SHP77 treated with DMSO at 0.1 percent for 48 hours (cell line): ENCODE measurements at places on chromosomes 7 and 10.

GRCh38 chr7:30162622-30163124, 27.9 kb downstream of the MTURN start:
- no peak for DNase-seq

DNA sequence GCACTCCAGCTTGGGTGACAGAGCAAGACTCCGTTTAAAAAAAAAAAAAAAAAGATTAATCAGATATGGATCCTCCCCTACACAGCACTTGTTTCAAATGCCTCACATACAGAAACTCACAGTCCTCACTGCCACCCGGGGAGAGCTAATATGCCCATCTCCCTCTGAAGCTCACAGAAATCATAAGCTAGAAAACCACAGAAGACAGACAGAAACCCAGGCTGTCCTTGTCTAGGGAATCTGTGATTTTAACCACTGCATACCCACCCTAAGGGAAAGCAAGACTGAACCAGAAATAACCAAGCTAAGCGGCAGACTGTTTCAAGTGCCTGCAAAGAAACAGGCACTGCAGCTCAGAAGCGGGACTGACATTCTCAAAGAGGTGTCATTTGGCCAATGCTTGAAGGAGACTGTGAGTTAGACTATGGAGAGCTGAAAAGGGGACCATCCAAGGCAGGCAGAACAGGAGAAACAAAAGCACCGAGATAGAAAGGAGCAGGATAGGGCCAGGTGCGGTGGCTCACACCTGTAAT, 37.6 kb downstream of the SLC37A3 start:
- DNase-seq, result no peak

GRCh38 chr7:152588350-152588749, 87.6 kb downstream of the XRCC2 start:
- DNase-seq, result no peak

GRCh38 chr10:62779487-62780248, 24.9 kb upstream of the ADO start:
- no peak for DNase-seq

GRCh38 chr10:15726042-15726441, 6.3 kb upstream of the ITGA8 start:
- no peak for DNase-seq

- no peak for DNase-seq
These were observed 330.4 kb upstream of the SEMA3A start for GRCh38 chr7:84524714-84525694.

DNA sequence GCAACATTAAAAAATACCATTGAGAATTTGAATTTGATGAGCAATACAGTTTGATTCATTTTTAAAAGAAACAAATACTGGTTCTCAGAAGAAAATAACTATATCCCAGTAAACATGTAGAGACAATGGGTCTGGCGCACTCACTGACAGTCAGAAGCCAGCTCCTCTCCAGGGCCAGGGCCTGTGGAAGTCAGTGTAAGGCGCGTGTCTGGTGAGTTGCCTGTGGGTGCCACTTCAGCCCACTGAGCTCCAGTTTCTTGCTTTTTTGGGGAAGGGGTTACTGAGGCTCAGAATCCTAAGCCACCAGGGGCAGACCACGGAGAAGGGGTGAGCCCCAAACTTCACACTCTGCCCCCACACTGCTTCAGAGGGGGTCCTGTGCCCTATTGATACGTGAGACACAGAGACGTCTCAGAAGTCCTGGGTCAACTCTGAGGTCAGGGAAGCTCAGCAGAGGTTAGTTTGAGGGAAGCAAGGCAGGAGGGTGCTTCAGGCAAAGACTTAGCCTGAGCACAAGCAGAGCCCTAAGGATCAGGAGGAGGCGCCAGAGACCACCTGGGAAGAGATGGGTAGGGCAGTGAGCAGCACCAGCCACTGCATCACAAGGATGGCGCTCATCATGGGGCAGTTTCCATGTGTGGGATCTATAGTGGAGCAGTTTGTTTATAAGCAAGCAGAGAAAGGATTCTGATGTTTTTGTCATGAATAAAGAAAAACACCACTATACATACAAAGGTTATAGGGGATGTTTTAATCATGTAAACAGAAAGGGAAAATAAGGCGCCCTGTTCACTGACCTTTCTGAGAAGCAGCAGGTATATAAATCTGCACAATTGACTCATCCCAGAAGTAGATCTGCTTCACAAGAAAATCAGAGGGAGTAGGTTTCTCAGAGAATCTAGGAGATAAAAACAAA, 95.7 kb downstream of the PKD1L1 start:
- DNase-seq, result no peak

- DNase-seq, result no peak
These were observed 7.9 kb upstream of the RAPGEF5 start for GRCh38 chr7:22364900-22365299.

DNA sequence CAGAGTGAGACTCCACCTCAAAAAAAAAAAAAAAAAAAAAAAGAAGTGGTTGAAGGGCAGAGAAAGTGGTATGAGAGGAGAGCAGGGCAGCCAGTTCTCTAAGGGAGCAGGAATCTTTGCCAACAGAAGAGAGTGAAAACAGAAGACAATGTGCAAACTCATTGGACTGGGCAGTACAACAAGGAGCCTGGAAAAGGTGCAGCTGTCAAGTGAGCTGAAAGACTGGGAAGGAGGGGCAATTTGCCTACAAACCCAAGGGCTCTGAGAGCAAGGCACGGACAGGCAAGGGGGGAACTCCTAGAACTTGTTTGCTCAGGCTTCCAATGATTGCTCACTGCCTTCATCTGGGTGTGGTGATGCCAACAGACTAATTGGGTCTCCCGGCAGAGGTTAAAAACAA, 9.5 kb downstream of the ACTR1A start:
- no peak for DNase-seq

DNA sequence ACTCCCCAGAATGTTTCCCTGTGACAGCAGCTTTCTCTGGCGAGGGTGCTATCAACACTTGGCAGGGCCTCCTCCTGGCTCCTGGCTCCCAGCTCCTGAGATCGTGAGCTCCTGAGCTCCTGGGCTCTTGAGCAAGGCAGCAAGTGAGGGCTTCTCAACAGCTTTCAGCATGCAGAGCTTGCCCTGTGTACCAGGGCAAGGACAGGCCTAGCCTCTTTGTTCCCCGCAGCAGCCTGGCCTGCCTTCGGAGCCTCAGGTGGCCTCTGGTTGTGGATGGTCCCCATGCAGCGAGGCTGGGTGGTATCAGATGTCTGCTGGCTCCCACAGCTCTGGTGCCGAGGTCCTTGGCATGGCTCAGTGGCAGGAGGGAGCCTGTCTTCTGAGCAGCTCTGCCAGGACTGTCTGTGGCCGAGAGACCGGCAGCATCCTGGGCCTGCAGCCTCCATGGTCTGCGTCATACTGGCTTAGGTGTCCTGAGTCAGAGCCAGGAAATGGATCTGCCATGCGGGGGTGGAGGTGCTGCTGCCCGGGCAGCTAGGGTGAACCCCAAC, 44.2 kb downstream of the ZMIZ1 start:
- no peak for DNase-seq
